ENCODE measurements at places on chromosomes 7 and 10. TPM values are rescaled to one million over a fixed set of nuclear protein-coding genes. Genes with fewer than 3 reads are reported as not detected.

DNA sequence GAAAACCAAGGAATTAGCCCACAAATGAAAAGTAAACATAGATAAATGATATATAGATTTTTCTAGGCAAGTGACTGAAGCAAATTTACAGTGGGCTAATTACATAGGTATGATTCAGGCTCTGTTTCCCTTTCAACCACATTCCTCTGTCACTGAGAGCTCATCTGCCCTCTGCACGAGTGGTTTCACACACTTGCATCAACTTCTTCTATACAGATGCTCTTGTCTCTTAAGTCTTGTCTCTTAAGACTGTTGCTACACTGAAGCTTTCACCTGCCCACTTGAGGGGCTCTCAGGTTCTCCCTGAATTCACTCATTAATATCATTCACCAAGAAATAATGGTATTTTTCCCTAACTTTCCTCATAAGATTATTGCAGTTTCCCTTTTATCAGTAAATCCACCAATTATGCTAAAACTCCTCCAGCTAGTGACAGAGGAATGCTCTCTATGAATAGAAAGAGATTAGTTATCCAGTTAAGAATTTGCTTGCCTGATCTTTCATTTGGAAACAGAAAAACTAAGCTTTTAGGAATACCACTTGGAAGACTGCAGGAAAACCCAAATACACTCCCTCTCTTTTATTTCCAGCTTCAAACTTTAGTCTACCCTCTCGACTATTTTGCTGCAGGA, 95.7 kb downstream of the ELAPOR2 start:
- no peaks in the 10 kb centered on the region for H3K4me1 ChIP-seq
- no peaks in the 10 kb centered on the region for H3K36me3 ChIP-seq
- no peak overlapping the region for H3K27ac ChIP-seq
- DNase-seq, result no peak

DNA sequence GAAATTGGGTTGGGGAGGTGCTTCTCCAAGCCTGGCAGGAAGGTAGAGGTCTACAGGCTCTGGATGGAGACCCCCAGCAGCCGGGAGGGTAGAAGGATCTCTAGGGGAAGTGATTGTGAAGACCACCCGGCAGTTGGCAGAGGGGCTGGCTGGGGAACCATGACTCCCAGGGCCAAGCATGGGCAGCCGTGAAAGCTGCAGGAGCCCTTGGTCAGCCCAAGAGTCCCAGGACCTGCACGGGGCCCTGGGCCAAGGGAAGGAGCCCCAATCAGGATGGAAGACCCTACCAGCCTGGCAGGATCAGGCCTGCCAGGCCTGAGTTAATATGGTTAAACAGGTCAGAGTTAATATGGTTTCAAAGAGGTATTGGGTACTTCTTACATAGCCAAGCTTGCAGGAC, 126.3 kb upstream of the NANOS1 start:
- H3K27ac ChIP-seq, result no peak overlapping the region
- no peaks in the 10 kb centered on the region for H3K36me3 ChIP-seq
- H3K4me3 ChIP-seq, result no peak overlapping the region
- no peaks in the 10 kb centered on the region for H3K27me3 ChIP-seq
- no peaks in the 10 kb centered on the region for H3K4me1 ChIP-seq
- no peak for DNase-seq

- no peaks in the 10 kb centered on the region for H3K27me3 ChIP-seq
- H3K4me3 ChIP-seq, result no peak overlapping the region
These were observed 231.9 kb downstream of the MAD1L1 start for GRCh38 chr7:2000746-2001321.

GRCh38 chr10:130689743-130690626, 553.8 kb downstream of the GLRX3 start:
- H3K4me3 ChIP-seq, result no peak overlapping the region
- H3K27me3 ChIP-seq, result no peaks in the 10 kb centered on the region
- no peak overlapping the region for H3K27ac ChIP-seq
- no peaks in the 10 kb centered on the region for H3K4me1 ChIP-seq

DNA sequence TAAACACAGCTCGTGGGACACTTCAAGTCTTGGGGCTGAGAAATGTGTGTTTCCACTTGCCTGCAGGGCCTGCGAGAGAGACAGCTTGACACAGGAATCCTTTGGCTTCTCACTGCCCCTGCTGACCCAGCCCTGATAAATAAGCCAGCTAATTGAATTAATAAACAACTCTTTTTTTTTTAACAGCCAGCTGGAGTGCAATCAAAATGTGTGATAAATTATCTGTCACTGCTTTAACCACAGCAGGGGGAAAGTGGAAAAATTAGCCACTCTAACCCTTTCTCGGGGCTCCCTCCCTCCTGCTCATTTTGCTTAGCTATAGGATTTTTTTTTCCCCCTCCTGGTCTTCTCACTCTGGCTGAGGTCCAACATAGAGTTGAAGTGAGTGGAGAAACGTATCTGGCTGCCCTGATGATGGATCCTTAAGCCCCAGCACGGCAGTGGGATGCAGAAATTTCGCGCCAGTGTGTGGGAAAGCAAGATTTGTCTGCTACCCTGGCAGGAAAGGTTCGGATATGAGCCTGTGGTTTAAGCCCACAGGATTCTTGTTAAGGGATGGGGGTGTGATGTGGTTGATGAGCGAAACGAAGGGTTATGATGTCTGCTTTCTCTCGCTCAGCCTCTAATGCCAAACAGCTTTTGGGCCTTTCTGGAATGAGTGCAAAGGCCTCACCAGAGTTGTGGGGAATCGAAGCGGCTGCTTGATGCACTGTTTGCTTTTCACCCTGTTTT, 173.8 kb downstream of the TRIL start:
- no peak overlapping the region for H3K4me3 ChIP-seq
- H3K36me3 ChIP-seq, result no peaks in the 10 kb centered on the region
- no peaks in the 10 kb centered on the region for H3K27me3 ChIP-seq
- H3K4me1 ChIP-seq, result no peaks in the 10 kb centered on the region
- DNase-seq, result no peak
- no peak overlapping the region for H3K27ac ChIP-seq

Gene UPK3B
- total RNA-seq, result 0.33 TPM

Gene ELAPOR2
- total RNA-seq, result 1.2 TPM

Gene KCP
- total RNA-seq, result 0.05 TPM

DNA sequence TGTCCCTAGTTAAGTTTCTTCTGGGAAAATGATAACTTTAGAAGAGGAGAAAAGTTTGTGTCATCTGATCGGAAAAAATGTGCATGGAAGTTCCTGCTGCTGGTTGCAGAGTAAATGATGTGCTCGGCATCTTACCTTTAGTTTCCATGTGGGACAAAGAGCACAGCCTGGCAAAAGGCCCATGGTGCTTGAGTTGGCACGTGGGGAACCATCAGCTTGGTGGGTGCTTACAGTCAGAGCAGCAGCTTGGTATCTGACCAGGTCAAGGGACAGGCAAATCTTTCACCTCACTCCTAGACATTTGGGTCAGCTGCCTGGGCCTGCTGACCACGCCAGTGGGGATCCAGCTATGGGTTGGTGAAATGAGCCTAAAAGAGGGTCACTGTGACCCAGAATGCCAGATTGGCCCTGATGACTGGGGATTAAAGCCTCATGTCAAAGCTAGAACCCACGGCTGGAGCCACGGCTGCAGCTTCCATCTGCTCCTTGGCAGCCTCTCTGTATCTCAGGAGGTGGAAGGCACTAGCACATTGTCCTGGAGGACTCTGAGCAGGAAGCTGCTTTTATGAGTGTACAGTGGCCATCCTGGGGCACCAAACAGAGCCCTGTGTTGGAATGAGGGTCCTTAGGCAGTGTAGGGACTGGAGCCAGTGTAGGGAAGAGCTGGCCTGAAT, 24.7 kb downstream of the VWC2 start:
- no peak for DNase-seq
- no peaks in the 10 kb centered on the region for H3K4me1 ChIP-seq
- H3K36me3 ChIP-seq, result no peaks in the 10 kb centered on the region
- H3K27ac ChIP-seq, result no peak overlapping the region
- H3K27me3 ChIP-seq, result no peaks in the 10 kb centered on the region
- H3K4me3 ChIP-seq, result no peak overlapping the region

DNA sequence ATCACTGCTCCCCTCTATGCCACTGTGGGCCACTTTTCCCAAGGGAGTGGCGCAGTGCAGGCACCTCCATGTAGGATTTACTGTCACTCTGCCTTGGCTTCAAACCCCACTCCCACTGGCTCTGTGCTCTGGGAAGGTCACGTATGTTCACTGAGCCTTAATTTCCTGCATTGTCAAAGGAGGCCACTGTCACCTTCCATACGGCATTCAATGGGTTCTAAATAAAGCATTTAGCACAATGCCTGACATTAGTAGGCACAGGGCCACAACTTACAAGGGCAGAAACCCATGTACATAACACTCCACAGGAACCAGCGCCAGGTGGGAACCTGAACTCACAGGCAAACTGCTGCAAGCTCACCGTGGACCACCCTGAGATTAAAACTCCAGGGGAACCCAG, 196.4 kb downstream of the USP6NL start:
- H3K27me3 ChIP-seq, result no peaks in the 10 kb centered on the region
- peaks cover 4% of the 10 kb centered on the region for H3K4me1 ChIP-seq
- no peak overlapping the region for H3K27ac ChIP-seq
- no peak overlapping the region for H3K4me3 ChIP-seq
- DNase-seq, result no peak
- H3K36me3 ChIP-seq, result no peaks in the 10 kb centered on the region

GRCh38 chr7:108063520-108063933, 60.6 kb upstream of the LAMB1 start:
- no peaks in the 10 kb centered on the region for H3K36me3 ChIP-seq
- H3K27ac ChIP-seq, result no peak overlapping the region
- peak; percentile 36 for DNase-seq
- H3K4me1 ChIP-seq, result no peaks in the 10 kb centered on the region

GRCh38 chr7:82789883-82790609, 346.5 kb upstream of the CACNA2D1 start:
- no peak overlapping the region for H3K27ac ChIP-seq
- no peak overlapping the region for H3K4me3 ChIP-seq
- no peak for DNase-seq
- H3K27me3 ChIP-seq, result peaks cover 3% of the 10 kb centered on the region
- H3K4me1 ChIP-seq, result no peaks in the 10 kb centered on the region

Gene NCOA4
- total RNA-seq, result 746 TPM

GRCh38 chr7:132932296-132933071, 149.4 kb downstream of the CHCHD3 start:
- no peaks in the 10 kb centered on the region for H3K27me3 ChIP-seq
- no peak for DNase-seq
- no peaks in the 10 kb centered on the region for H3K36me3 ChIP-seq
- no peak overlapping the region for H3K4me3 ChIP-seq
- no peaks in the 10 kb centered on the region for H3K4me1 ChIP-seq

GRCh38 chr7:44265728-44266127, 59.7 kb downstream of the CAMK2B start:
- DNase-seq, result no peak
- H3K27me3 ChIP-seq, result no peaks in the 10 kb centered on the region

GRCh38 chr7:79282070-79282694, 171.3 kb downstream of the MAGI2 start:
- no peak overlapping the region for H3K27ac ChIP-seq
- H3K36me3 ChIP-seq, result no peaks in the 10 kb centered on the region
- no peaks in the 10 kb centered on the region for H3K27me3 ChIP-seq
- H3K4me3 ChIP-seq, result no peak overlapping the region

Gene NUP42
- total RNA-seq, result 35.8 TPM

Gene MYO1G
- 3.1 TPM for total RNA-seq

GRCh38 chr10:58775960-58776567, 263.4 kb downstream of the BICC1 start:
- H3K4me1 ChIP-seq, result peaks cover 1% of the 10 kb centered on the region
- no peak overlapping the region for H3K4me3 ChIP-seq
- no peaks in the 10 kb centered on the region for H3K27me3 ChIP-seq
- DNase-seq, result no peak
- no peak overlapping the region for H3K27ac ChIP-seq

DNA sequence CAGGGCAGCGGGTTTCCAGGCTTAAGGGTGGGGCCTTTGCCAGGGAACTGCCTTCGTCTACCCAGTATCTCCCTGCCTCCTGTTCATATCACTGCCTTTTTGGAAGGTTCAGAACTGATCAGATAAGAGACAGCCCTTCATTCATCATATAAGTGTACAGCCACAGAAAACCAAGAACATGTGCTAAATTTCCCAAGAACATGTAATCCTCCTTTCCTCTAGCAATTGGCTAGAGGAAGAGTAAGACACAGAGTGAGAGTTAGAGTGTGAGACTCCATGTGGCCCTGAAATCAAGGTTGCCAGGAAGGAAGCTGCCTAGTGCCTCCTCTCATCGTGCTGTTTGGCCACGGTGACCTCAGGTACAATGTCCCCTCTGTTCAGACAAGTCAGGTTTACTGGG, 770.9 kb downstream of the TNS3 start:
- DNase-seq, result no peak
- H3K27me3 ChIP-seq, result no peaks in the 10 kb centered on the region
- H3K27ac ChIP-seq, result no peak overlapping the region
- no peak overlapping the region for H3K4me3 ChIP-seq
- no peaks in the 10 kb centered on the region for H3K4me1 ChIP-seq
- H3K36me3 ChIP-seq, result no peaks in the 10 kb centered on the region

DNA sequence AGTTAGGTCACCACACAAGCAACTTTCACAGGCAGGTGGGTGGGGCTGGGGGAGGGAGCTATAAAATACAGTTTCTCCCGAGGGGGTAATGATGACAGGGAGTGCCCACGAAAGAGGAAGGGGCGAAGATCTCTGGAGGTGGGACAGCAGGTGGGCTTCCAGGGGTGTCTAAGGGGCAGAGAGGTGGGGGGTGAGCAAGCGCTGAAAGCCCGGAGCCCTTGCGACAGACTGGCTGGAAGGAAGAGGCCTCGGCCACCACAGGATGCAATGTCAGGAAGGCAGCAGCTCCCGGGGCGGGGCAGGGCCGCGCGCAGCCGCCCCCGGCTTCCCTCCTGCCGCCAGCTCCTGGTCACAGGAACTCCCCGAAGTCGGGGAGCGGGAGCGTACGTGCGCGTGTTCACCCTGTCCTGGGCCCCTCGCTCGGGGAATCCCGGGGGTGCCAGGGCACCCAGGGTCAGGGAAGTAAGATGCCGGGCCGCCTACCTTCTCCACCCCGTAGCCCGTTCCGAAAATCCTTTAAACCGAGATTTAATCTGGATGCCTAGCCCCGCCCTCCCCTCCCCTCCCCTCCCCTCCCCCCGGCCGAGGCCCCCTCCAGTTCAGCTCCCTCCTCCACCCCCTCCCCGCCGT, 105.2 kb upstream of the PPIF start:
- H3K4me3 ChIP-seq, result no peak overlapping the region
- H3K27ac ChIP-seq, result peak overlapping the region; percentile 77
- DNase-seq, result no peak
- no peaks in the 10 kb centered on the region for H3K27me3 ChIP-seq
- peaks cover 21% of the 10 kb centered on the region for H3K4me1 ChIP-seq
